Thoracic aorta (tissue), 2 donors: ENCODE measurements at places on chromosomes 7 and 10.

GRCh38 chr10:68275600-68276126 lies 43.8 kb upstream of the ATOH7 start:
- no peak for DNase-seq

DNA sequence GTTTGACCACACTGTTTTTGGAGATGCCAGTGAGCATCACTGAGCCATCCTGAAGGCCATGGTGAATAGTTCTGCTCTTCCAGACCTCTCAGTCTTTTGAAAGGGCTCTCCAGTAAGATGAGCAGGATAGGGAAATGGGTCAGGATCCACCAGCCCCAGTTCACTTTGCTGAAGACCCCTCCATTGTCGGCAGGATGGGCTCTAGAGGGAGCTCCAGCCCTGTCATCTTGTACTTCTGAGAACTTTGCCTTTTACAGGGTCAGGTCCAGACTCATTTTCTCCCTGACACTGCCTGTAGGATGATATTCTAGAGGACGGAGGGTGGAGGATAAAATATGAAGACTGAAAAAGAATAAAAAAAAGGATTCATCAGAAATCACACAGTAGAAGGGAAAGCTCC lies 13.1 kb downstream of the LHFPL3 start:
- no peak for DNase-seq

- no peak for DNase-seq
Observed at GRCh38 chr10:5895804-5896203, 5.8 kb downstream of the FBH1 start.

GRCh38 chr7:101804088-101804963 lies 13.1 kb upstream of the CUX1 start:
- DNase-seq = no peak

DNA sequence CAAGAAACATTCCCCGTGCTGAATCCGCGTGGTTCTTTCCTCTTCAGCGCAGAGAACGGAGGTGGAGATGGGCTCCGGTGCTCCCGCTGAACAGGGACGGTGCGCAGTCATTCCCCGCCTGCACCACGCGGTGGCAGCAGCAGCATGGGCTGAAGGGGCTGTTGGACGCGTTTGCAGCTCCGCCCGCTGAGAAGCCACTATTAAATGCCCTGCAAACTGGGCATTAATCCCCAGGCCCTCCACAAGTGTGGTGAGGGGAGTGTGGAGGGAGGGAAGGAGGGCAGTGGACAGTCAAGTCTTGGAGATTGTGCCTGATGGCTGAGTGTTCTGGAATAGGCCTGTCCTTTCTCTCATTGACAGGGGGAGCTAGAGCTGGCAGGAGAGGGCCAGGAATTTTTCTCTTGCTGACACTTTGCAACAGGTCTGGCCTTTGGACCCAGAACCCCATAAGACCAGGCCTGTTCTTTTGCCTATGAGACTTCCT lies 240.2 kb upstream of the INHBA start:
- no peak for DNase-seq
